ENCODE measurements at places on chromosomes 1 and 21. TPM values are rescaled to one million over a fixed set of nuclear protein-coding genes. Genes with fewer than 3 reads are reported as not detected.

DNA sequence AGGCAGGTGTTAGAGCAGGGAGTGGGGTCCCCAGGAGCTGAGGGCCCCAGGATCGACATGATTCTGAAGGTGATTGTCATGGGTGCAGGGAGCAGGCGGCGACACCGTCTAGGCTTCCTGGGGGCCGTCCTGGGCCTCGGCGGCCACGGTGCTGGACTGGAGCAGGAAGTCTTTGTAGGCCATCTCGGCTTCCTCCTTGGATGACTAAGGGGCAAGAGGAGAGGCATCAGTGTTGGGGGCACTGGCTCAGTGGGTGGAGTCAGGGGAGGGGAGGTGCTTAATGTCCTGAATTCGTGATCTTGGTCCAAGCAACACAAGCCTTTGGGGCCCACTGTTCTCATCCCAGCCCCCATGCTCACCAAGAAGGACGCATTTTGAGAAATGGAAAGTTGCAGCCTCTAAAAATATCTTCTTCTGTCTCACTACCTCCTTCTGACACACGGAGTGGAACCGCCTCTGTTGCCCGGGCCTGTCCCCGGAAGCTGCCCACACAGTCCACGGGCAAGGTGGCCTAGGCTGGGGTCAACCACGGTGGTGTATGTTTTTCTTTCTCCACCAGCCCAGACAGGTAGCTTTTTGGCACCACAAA is 8.6 kb upstream of the FCMR start:
- DNase-seq, result no peak

DNA sequence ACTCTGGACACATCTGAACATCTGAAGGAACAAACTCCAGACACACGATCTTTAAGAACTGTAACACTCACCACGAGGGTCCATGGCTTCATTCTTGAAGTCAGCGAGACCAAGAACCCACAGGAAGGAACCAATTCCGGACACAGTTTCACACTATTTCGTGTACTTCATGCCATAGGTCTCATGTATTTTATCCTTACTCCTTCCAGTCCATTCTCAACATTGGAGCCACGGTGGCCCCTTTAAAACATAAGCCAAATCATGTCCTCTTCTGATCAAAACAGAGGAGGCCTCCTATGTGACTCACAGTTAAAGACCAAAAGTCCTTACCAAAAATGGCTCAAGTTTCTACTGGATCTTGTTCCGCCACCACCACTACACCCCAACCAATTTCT is 29.8 kb upstream of the RCOR3 start:
- DNase-seq, result no peak

DNA sequence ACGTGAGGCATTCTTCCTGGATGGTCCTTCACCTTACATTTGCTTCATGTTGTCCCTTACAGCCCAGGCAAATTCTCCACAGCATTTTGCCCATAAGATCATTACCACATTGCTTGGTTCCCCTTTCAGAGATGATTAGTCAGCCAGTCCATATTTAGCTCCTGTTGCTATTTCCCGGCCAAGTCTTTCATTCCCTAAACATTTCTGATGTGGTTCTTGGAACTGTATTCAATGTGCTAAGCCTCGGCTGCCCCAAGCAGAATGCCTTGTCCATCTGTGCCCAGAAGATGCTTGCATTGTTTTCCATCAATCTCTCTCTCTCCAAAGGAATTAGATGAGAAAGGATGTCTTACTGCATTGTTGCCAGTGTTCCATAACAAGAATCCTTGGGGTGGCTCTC is 420.9 kb upstream of the CAMK1G start:
- no peak for DNase-seq

- no peak for DNase-seq
Observed at GRCh38 chr1:10195570-10195969, 14.8 kb upstream of the KIF1B start.

SPRR2B gene
- not detected for total RNA-seq
